Stimulated activated CD4-positive, alpha-beta T cell treated with anti-CD3 and anti-CD28 coated beads, Interleukin-12 subunit alpha, Interleukin-12 subunit beta, amount 100 ng/mL, for 24 hours (primary cell): ENCODE measurements at places on chromosomes 12 and 14.

GRCh38 chr14:31278883-31279282, 71.3 kb upstream of the HECTD1 start:
- DNase-seq, result no peak

DNA sequence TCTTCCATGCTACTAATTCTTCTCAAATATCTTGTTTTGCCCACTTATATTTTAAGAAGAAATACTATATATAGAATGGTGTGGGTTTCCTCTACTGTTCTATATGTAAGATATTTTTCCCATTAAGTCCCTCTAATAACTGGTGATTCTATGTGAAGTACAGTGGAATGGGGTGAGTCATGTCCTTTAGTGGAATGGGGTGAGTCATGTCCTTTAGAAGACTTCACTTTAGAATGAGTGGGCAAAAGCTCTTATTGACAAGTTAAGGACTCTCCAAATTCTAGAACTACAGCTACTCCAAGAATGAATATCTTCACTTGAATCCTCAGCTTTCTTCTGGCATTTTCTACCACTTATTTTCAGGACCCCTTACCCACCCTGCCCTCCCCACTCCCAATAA, 349.9 kb downstream of the ETNK1 start:
- DNase-seq, result no peak

DNA sequence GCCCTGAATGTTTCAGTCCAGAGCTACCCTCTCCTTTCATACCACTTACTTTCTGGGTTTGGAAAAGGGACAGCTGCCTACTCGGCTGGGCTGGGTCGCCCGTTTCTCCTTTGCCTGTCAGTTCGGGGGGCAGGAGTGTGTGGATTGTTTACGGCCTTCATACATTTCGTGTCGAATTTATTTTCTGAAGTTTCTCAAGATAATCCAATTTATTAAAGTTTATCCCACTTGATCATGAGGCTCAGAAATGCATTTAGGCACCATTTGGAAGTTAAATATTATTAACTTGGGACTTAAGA, 608 bp downstream of the ZNF410 start:
- no peak for DNase-seq

- DNase-seq, result no peak
Measured at GRCh38 chr12:47067771-47068431, 11.5 kb upstream of the PCED1B start.

GRCh38 chr12:11461433-11461832, 66.1 kb upstream of the PRB2 start:
- no peak for DNase-seq

DNA sequence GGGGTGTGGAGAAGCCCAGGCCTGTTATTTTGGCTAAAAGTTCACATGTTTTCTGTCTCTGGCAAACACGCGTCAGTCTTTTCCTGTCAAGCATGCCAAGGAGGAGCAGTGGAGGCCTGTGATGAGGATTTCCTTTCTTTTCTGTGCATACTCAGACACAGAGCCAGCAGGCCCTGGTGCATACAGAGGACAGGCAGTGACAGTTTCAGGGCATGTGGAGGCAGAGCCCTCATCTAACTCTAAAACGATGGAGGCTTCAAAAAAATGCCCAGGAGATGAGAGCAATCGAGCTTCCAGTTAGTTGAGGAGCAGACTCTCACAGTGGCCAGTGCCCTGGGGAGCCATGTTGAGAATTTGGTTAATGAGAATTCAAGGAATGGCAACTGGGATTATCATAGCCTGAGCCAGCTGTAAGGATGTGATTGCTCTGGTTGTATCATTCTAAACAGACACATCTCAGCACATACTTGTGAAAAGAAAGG, 66.5 kb downstream of the TRAFD1 start:
- DNase-seq, result no peak

- DNase-seq, result no peak
Measured at GRCh38 chr12:32196250-32197198, 89.9 kb downstream of the BICD1 start.

DNA sequence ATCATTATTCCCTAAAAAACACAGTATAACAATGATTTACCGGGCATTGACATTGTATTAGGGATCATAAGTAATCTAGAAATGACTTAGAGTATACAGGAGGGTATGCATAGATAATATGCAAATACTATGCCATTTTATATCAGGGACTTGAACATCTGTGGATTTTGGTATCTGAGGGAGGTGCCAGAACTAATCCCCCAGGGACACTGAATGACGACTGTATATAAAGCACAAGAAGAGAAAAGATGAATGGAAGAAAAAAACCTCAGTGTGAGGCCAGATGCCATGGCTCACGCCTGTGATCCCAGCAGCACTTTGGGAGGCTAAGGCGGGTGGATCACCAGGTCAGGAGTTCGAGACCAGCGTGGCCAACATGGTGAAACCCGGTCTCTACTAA, 25.5 kb upstream of the COX6A1 start:
- no peak for DNase-seq

GRCh38 chr12:132834181-132834711, 5.6 kb upstream of the GOLGA3 start:
- DNase-seq, result peak; percentile 9

DNA sequence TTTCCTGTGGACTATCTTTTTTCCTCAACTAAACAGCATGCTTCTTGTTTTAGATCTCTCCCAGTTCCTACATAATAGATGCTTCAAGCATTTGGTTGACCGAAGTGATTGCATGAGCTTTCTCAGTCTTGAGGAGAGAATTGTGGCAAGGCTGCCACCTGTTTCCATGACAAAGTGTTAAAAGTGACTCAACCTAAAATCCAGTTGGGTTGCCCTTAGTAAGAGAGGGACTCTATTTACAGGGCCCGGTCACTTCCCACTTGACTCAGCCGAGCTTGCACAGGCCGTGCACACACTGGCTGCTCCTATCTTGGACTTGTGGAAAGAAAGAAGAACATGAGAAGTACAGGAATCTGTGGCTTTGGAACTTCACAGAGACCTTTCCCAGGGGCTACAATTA, 2.1 kb upstream of the B4GALNT3 start:
- no peak for DNase-seq

DNA sequence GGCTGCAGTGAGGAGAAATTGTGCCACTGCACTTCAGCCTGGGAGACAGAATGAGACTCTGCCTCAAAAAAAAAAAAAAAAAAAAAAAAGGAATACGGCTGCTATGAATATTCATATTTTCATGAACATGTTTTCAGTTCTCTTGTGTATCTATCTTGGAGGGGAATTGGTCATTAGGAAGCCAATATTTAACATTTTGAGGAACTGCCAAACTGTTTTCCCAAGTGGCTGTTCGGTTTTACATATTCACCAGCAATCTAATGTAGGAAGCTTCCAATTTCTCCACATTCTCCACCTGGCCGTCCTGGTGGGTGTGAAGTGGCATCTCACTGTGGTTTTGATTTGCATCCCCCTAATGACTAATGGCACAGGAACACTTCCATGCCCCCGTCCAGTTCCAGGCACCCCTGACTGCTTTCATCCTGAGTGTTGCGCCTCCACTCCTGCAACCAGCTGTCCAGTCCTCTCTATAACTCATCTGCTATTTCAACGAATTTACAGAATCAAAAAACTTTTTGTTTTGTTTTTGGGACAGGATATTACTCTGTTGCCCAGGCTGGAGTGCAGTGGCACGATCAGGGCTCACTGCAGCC, 5.7 kb downstream of the STXBP6 start:
- no peak for DNase-seq

- DNase-seq, result no peak
Measured at GRCh38 chr12:619346-619745, 43.9 kb downstream of the NINJ2 start.

DNA sequence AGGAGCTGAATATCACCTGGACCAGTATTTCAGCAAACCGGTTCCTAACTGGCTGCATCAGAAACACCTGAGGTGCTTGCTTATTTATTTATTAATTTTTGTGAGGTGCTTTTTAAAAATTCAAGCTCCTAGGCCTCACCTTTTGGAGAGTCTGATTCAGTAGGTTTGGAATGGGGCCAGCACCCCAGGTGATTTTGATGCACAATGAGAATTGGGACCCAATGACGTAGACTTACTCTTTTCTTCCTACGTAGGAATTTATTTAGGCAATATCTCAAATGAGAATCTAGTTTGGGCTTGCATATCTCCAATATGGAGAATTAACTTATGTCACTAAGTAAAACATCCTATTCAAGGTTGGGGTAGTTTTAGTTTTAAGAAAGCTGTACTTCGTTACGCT, 7.3 kb downstream of the YEATS4 start:
- DNase-seq, result no peak

GRCh38 chr12:28883406-28883997, 265.6 kb upstream of the FAR2 start:
- no peak for DNase-seq

- DNase-seq, result no peak
Measured at GRCh38 chr12:59736359-59736758, 140.5 kb downstream of the SLC16A7 start.

DNA sequence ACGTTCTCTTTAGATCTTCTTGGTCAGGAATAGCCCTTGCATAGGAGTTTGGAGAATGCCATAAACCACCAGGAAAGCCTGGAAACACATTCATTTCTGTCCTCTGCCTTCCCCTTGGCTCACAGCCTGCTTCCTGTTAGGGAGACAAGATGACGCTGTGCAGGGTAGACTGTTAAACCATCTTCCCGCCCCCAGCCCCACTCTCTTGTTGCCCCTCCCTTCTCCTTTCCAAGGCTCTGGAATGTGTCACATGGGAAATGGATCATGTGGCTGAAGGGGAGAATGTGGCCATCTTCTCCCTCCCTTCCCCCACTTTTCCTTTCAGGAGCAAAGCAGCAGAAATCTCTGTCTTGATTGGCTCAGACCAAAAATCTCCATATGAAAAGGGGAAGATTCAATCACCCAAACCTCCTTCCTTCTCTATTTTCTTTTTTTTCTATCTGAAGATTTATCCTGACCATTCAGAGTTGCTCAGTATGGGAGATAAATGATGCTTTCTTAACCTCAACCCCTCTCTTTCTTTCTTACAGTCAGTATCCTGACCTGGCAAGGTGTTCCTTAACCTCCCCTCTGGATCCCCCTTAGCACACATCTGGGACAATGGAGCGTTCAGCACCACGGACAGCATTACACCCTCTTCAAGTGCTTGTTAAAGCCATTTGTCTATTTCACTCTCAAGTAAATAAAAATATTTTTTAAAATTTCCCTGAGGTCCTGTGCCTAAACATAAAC, 11.4 kb downstream of the GPR19 start:
- DNase-seq, result no peak
